ENCODE measurements at places on chromosomes 7 and 10. TPM values are rescaled to one million over a fixed set of nuclear protein-coding genes. Genes with fewer than 3 reads are reported as not detected.

- DNase-seq = no peak
Measured at GRCh38 chr7:3150027-3150426, 106.4 kb upstream of the CARD11 start.

DNA sequence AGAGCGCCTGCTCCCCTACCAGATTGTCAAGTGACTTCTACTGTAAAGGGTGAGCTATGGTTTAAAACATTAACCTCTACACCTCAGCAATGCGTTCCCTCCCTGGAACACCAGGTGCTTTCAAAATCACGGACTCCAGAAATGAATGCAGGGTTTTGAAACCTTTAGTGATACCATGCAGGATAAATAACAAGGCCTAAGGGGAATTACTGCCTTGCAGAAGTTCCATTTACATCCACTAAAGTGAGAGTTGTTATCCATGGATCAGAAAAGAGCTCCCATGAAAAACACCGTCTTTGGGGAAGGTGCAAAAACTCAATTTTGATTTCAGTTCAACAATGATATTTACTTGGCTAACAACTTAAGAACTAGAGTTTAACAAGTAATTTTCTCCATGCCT is 4.0 kb downstream of the FZD8 start:
- DNase-seq = no peak

DNA sequence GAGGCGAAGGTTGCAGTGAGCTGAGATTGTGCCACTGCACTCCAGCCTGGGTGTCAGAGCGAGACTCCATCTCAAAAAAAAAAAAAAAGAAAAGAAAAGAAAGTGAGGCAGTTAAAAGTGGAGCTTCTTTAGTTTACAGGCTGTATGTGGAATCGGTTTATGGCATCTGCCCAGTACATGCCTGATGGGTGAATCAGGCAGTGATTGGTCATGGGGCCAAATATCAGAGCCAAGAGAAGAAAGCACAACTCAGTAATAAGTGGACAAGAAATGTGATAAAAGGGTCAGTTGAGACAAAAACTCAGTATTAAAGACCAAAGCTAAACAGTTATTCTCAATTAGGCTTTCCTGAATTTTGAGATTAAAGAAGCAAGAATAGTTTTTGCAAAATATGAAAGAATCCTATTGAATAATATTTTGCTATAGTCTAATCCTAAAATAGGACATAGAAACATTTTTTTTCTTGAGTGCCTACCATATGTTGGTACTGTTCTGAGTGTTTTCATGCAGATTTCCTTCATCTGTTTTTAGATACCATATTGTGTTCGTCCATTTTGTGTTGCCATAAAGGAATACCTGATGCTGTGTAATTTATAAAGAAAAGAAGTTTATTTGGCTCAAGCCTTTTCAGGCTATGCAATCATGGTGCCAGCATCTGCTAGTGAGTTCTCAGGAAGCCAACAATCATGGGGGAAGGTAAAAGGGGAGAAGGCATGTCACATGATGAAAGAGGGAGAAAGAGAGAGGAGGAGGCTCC is 14.4 kb downstream of the CDC14C start:
- no peak for DNase-seq

DNA sequence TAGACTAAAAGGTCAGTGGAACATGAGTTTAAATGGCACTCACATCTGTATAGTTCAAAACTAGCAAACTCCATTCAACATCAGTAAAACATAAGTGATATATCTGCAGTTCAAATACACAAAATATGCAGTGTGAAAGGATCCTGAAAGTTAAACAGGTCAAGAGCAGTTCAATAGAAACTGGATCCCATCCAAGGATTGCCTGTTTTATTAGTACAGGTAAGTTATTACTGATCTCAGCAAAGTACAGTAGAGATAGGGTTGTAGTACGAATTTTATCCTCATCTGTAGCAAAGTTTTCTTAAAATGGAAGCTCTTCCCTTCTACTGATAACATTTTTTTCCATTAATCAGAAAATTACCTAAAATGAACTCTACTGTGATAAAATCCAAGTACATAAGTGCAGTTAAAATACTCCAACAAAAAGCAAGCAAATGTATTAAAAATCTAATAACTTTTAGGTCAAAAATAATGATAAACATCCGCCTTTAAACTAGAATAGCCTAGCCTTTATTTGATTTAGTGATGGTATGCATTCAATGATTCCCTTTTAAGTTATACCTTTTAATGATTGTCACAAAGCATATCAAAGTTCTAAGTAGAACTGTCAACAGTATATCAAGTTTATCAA is 2.2 kb downstream of the ZNF800 start:
- DNase-seq = no peak

DNA sequence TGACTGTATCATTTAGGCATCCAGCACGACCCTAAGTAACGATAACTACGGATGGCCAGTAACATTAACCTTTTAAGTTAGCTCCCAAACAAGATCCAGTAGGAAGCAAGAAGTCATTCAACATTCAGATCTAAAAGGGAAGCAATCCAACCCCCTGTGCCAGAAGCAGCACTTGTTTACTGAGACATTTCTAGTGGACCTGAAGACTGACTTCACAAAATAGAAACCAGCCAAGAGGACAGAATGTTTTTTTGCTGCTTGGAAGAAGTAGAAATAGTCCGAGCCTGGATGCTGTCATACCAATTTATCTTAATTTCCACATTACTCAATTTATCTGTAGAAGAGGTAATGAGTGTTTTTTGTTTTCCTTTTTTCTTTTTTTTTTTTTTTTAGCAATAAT is 88.0 kb upstream of the CTTNBP2 start:
- no peak for DNase-seq

DNA sequence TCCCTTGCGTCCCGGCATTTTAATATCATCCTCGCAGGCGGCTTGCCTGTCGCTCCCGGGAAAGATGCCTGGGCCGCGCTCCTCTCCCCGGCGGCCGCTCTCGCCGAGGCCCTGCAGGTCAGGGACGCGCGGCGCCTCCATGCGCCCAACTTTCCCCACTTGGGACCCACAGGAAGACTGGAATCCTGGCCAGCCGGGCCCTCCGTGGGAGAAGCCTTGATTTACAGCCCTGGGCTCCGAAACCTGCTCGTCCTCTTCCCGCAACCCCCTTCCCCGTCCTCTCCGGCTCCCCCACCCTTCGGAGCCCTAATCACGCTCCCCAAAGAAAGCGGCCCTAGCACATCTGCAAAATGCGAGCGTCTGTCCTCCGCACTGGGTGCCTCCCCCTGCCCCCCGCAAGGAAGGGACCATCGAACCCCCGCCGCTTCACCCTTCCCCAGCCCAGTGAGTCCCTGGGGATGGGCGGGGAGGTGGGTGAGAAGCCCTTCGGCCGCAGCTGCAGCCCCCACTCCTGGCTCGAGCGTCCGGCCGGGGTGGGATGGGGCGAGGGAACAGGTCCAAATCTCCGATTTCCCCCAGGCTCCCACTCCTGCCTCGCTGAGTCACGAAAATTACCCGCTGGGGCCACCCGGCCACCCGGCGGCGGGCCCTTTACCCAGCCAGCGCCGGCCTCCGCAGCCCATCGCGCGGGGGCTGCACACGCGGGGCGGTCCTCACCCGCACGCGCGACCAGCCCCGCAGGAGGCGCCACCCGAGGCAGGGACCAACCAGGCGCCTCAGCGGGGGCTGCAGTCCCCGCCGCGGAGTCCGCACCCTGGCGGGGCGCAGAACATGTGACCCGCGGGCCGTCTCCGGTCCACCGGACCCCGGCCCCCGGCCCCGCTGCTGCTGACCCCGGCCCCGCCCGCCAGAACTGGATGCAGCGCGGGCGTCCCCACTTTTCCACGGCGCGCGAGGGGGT is 695 bp downstream of the HSPA12A start:
- DNase-seq = no peak

GRCh38 chr7:40915071-40915470 is 780.3 kb downstream of the SUGCT start:
- no peak for DNase-seq

DNA sequence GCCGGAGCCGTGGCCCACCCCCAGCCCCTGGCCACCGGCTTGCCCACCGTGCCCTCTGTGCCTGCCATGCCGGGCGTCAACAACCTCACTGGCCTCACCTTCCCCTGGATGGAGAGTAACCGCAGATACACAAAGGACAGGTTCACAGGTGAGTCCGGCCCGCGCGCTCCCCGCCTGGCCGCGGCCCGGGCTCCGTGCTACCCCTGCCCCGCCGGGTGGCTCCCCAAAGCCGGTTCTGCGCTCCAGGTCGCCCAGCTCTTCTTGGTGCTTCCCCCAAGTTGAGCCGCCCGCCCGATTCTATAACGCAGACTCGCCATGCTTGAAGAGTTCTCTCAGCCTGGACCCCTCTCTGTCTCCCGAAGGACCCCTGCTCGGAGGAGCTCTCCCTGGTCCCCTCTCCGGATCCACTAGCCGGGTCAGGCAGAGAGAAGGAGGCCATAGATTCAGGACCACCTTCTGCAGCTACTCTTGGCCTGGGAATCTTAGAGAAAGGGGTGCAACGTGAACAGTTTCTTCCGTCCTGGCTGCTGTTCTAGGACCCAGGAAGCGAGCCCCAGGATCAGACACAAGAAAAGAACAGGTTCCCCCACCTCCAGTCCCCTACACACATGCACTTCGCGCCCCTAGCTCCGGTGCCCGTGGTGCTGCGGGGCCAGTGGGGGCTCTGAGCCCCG is 999 bp downstream of the TLX1 start:
- DNase-seq = no peak

DNA sequence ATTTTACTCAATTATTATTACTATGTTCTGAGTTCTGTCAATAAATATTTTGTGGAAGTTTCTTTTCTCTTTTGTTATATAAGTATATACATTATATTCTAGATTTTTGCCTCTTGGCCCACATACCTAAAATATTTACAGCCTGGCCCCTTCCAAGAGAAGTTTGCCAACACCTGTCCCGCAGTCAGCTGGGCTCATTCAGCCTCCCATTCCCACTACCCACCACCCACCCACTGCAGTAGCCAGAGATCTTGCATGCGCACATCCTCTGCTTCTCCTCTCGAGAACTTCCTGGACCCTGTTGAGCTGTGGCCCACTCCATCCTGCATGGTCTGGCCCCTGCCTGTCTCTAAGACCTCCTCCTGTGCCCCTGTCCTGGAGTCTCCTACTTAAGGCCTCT is 33.6 kb downstream of the WIPF3 start:
- no peak for DNase-seq

DNA sequence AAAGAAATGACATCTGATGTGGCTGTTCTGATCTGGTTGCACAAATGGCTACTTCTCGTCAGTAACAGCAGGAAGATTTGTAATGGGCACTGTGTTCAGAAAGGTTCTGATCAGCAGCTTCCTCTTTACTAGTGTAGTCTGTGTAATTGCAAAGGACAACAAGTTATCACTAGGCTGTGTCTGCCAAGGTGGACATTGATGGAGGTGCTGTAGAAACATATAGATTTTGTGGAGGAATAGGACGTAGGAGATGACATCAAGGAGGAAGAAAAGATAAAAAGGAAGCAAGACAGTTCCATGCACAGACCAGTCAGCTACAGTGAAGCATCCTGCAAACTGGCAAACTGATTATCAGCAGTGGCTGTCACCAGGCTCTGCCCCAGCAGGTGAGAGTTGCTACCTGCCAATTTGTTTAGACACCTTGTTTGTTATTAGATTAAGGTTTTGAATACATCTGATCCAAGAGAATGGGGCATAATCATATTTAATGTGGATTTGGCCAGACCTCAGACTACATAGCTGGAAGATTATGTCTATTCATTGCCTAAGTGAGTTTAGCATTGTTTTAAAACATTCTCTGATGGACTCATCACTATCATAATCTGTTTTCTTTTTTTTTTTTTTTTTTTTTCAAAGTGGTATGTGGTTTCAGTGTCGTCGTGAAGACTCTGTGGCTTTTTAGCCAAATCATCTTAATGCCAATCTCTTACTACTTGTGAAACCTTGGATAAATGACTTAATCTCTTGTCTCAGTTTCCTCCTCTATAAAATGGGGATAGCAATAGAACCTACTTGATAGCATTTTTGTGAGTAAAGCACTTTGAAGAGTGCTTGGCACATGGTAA is 417.9 kb upstream of the LRGUK start:
- no peak for DNase-seq

The CNTNAP2 gene
- total RNA-seq = not detected

The NPC1L1 gene
- total RNA-seq = not detected

The UPK3B gene
- 0.40 TPM for total RNA-seq

The MYOF gene
- total RNA-seq = 4.9 TPM

The HOXA4 gene
- total RNA-seq = 0.25 TPM
